ENCODE measurements at places on chromosomes 5 and 9. TPM values are rescaled to one million over a fixed set of nuclear protein-coding genes. Genes with fewer than 3 reads are reported as not detected.

- H3K4me3 ChIP-seq, result no peak overlapping the region
- H3K4me1 ChIP-seq, result no peaks in the 10 kb centered on the region
- H3K36me3 ChIP-seq, result no peaks in the 10 kb centered on the region
- DNase-seq, result no peak
Measured at GRCh38 chr9:108803428-108804065, 52.2 kb downstream of the ACTL7B start.

DNA sequence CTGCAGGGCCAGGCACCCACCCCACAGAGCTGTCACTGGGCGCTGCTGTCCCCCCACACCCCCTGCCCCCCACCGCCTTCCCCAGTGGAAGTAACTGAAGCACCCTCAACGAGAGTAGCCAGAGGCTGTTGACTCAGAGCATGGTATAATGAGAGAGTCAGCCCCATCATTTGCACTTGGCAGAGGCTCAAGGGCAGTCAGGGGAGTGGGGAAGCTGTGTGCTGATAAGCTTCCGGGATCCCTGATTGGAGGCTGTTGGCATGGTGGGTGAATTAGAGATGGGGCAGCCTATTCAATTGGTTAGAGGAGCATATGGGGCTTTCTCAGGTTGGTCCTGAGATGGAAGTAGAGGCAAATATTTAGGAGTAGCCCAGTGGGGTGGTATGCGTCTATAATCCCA, 77.1 kb upstream of the GOLM1 start:
- no peak overlapping the region for H3K4me3 ChIP-seq
- no peaks in the 10 kb centered on the region for H3K27me3 ChIP-seq
- H3K27ac ChIP-seq, result no peak overlapping the region
- H3K36me3 ChIP-seq, result no peaks in the 10 kb centered on the region
- no peaks in the 10 kb centered on the region for H3K4me1 ChIP-seq
- peak; percentile 31 for DNase-seq

GRCh38 chr9:121844098-121844497, 192.7 kb downstream of the DAB2IP start:
- no peaks in the 10 kb centered on the region for H3K36me3 ChIP-seq
- peaks cover 26% of the 10 kb centered on the region for H3K4me1 ChIP-seq
- H3K4me3 ChIP-seq, result no peak overlapping the region

HRCT1 gene
- total RNA-seq, result 1.8 TPM

DNA sequence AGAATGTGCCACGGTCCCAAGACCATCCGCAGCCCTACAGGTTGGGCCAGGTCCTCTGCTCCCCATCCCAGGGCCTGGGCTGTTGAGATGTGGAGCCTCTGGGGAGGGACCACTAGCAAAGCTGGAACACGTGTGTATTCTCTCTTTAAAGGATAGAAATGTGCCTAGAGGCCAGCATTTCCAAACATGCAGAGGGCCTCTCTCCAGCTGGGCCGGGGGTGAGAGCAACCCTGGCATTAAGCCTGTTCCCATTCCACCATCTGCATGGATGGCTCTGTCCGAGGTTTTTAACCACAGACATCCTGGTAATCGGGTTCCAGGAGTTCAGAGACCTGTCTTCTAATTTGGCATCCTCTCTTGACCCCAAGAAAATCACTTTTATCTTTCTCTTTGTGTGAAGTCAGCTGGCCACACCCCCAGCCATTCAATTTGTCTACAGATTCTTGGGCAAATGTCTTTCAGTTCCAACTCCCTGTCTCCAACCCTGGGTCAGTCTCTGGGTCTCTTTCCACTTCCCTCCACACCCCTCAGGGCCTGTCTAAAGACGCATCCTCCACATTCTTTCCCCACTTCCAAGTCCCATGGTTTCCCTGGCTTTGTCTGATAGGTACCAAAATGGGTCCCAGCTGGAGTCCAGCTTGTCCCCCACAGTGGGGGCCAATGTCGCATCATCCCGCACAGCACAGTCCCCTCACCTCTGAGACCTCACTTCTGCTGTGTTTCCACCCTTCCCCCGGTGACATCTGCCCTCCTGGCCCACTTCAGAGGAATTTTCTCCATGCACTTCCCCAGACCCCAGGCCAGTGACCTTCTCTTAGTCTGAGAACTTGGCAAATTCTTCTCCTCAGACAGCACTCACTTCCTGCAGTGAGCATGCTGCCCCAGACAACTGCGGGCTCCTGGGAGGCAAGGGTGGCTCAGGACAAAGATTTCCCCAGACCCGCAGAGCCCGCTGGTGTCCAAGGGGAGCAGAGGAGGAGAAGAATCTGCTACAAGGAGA, 56.8 kb downstream of the PTPDC1 start:
- DNase-seq, result peak; percentile 70
- no peak overlapping the region for H3K27ac ChIP-seq
- H3K36me3 ChIP-seq, result no peaks in the 10 kb centered on the region
- H3K27me3 ChIP-seq, result no peaks in the 10 kb centered on the region
- H3K4me3 ChIP-seq, result no peak overlapping the region

DNA sequence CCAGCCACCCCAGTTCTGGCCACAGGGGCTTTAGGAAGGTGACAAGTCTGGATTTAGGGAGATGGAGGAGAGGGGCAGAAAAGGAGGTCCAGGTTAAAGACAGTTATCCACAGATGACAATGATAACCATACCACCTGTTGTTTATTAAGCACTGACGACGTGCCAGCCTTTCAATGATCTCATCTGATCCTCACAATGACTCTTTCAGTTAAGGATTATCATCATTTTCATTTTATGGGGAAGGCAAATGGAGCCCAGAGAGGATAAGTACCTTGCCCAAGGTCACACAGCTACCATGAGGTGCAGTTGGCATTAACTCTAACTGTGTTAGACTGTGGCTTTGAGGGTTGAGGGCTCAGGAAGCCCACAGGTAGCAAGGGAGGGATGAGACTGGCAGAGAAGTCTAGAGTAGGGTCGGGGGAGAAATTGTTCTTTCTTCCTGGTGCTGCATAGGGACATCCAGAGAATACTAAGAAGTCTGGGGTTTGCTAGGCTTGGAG, 21.5 kb upstream of the JADE2 start:
- H3K27ac ChIP-seq, result peak overlapping the region; percentile 90
- no peak for DNase-seq
- peaks cover 25% of the 10 kb centered on the region for H3K4me1 ChIP-seq
- H3K4me3 ChIP-seq, result no peak overlapping the region
- H3K36me3 ChIP-seq, result no peaks in the 10 kb centered on the region
- no peaks in the 10 kb centered on the region for H3K27me3 ChIP-seq

DNA sequence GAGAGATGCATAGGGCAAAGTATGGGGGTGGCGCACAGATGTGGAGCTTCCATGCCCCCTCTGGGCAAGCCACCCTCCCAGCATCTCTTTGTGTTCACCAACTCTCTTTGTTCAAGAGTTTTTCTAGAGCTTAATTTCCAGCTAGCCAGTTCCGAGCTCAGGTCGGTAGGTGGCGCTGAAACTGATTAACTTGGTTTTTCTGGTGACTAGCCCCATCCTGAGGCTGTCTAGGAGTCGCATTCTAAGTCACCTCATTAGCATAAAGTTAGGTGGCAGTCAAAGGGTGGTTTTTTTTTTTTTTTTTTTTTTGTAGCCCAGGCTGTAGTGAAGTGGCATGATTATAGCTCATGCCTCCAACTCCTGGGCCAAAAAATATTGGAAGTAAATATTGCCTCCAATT, 476.4 kb downstream of the KDM4C start:
- DNase-seq, result no peak
- peaks cover 8% of the 10 kb centered on the region for H3K4me1 ChIP-seq
- H3K27ac ChIP-seq, result no peak overlapping the region
- H3K4me3 ChIP-seq, result no peak overlapping the region

GRCh38 chr5:51632793-51633192, 249.5 kb downstream of the ISL1 start:
- H3K4me1 ChIP-seq, result no peaks in the 10 kb centered on the region
- DNase-seq, result no peak
- no peak overlapping the region for H3K27ac ChIP-seq
- no peaks in the 10 kb centered on the region for H3K27me3 ChIP-seq

GRCh38 chr5:139407517-139407916, 3.6 kb upstream of the SPATA24 start:
- H3K36me3 ChIP-seq, result no peaks in the 10 kb centered on the region
- H3K4me1 ChIP-seq, result peaks cover 13% of the 10 kb centered on the region
- peak; percentile 19 for DNase-seq
- no peaks in the 10 kb centered on the region for H3K27me3 ChIP-seq

- no peak overlapping the region for H3K27ac ChIP-seq
- DNase-seq, result peak; percentile 96
- H3K36me3 ChIP-seq, result no peaks in the 10 kb centered on the region
Measured at GRCh38 chr5:73298772-73299630, 126.0 kb downstream of the TMEM174 start.

DNA sequence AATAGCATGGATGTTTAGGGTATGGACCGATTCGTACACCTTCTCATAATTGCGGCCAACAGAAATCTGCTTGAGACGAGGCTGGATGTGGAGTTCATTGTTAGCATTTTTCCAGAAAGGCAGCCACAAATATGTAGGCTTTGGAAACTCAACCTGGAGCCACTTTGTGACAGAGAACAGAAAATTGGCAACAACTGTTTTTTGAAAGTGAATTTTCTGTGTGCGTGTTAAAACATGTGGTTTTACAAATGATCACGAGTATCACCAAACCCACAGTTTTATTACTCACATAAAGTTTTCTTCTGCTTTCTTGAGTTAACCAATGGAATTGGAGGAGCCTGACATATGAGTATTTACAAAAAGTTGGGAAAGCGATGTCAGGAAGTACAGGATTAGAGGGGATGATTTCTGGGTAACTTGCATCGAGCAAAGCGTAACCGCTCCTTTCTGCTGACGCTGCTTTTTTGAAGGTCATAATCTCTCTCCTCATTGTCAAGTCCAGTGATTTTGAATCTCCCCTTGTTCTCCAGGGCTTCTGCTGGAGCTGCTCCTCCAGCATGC, 138.5 kb upstream of the TAF11L2 start:
- no peaks in the 10 kb centered on the region for H3K27me3 ChIP-seq
- no peaks in the 10 kb centered on the region for H3K36me3 ChIP-seq
- H3K4me3 ChIP-seq, result peak overlapping the region; percentile 55
- no peak for DNase-seq
- peaks cover 9% of the 10 kb centered on the region for H3K4me1 ChIP-seq
- peak overlapping the region; percentile 82 for H3K27ac ChIP-seq

DNAJC18 gene
- 16.3 TPM for total RNA-seq

- no peaks in the 10 kb centered on the region for H3K4me1 ChIP-seq
- H3K4me3 ChIP-seq, result no peak overlapping the region
- H3K27ac ChIP-seq, result no peak overlapping the region
- DNase-seq, result no peak
Measured at GRCh38 chr9:2303056-2303455, 287.9 kb downstream of the SMARCA2 start.

RFK gene
- 25.0 TPM for total RNA-seq

GRCh38 chr9:129875181-129875611, 39.9 kb downstream of the USP20 start:
- no peak overlapping the region for H3K27ac ChIP-seq
- no peaks in the 10 kb centered on the region for H3K4me1 ChIP-seq
- H3K36me3 ChIP-seq, result peaks cover 41% of the 10 kb centered on the region
- no peaks in the 10 kb centered on the region for H3K27me3 ChIP-seq
- H3K4me3 ChIP-seq, result no peak overlapping the region
- DNase-seq, result peak; percentile 71

GRCh38 chr5:14741131-14741530, 76.6 kb downstream of the OTULIN start:
- H3K27me3 ChIP-seq, result no peaks in the 10 kb centered on the region
- H3K4me1 ChIP-seq, result peaks cover 33% of the 10 kb centered on the region
- no peak overlapping the region for H3K4me3 ChIP-seq
- H3K27ac ChIP-seq, result no peak overlapping the region

GRCh38 chr9:37390759-37391158, 31.7 kb upstream of the GRHPR start:
- no peak for DNase-seq
- H3K27ac ChIP-seq, result no peak overlapping the region
- no peak overlapping the region for H3K4me3 ChIP-seq
- H3K36me3 ChIP-seq, result no peaks in the 10 kb centered on the region

GRCh38 chr5:142175461-142176142, 67.0 kb downstream of the NDFIP1 start:
- H3K4me3 ChIP-seq, result no peak overlapping the region
- no peaks in the 10 kb centered on the region for H3K36me3 ChIP-seq
- no peak for DNase-seq
- H3K27ac ChIP-seq, result no peak overlapping the region
- no peaks in the 10 kb centered on the region for H3K4me1 ChIP-seq
- no peaks in the 10 kb centered on the region for H3K27me3 ChIP-seq

All from osteoblast (primary cell).